Activated naive CD8-positive, alpha-beta T cell treated with anti-CD3 and anti-CD28 coated beads for 36 hours (primary cell): ENCODE measurements at places on chromosomes 2 and 18.

- no peak for DNase-seq
Measured at GRCh38 chr18:26442126-26442525, 106.2 kb downstream of the KCTD1 start.

GRCh38 chr2:240060977-240061591 is 7.8 kb upstream of the OR6B3 start:
- DNase-seq = peak; percentile 23

GRCh38 chr2:107380912-107381311 is 445.8 kb upstream of the RGPD4 start:
- DNase-seq = no peak

GRCh38 chr2:187577310-187577709 is 23.1 kb upstream of the TFPI start:
- DNase-seq = no peak

- no peak for DNase-seq
Measured at GRCh38 chr2:206515580-206515979, 72.2 kb downstream of the ADAM23 start.

DNA sequence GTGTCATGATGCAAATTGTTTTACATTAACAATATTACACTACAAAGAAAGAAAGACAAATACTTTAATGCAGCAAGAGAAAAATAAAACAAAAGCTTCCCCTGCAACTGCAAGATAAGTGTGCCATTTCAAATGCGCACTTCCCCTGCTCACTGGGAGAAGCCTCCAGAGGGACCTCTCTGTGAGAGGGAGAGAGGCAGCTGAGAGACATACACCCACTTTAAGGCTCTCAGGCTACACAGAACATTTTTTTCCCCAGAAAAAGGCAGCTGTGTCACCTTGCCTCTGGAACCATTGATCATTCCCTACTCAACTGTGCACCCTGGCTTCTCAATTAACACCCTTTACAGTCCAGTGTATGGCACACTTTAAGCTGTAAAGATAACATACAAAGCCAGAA is 75.2 kb downstream of the DPP4 start:
- DNase-seq = no peak

- no peak for DNase-seq
Measured at GRCh38 chr2:217412277-217412676, 552.4 kb upstream of the TNP1 start.

DNA sequence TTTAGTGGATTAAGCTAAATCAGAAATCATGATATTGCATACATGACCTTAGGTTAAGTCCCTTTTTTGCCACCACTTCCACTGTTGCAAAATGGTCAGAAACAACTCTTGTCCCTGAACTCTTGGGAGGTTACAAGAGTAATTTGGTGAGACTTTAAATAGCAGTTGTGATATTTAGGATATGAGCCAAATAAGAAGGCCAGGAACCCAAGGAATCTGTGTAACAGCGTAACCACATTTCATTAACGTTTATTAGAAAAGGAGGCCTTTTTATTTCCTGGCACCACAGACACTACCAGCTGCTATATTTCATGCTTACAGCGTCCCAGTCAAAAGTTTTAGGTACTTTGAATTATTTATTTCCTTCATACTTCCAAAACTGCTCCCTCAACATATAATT is 268.0 kb downstream of the GPD2 start:
- no peak for DNase-seq

- no peak for DNase-seq
Measured at GRCh38 chr2:208350610-208351009, 56.0 kb upstream of the PTH2R start.

DNA sequence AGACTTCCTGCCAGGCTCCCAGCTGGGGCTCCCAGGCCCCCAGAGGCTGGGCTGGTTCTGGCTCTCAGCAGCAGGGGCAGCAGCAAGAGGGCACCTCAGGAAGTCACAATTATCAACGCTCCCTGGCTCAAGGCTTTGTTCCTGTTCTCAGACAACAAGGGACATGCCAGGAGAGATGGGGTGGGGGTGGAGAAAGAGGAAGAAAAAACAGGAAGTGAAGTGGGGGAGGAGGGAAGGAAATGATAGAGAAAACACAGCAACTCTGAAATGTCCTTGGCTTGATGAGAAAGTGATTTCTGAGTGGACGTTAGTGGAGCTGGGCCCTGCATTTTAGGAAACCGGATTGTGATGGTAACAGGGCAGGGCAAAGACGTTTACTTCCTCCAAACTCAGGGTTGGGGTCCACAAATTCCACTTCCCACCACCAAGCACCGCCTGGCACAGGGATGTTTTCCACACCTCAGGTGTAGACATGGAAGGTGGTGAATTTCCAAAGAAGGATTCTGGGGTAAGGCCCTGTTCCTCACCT is 40.4 kb downstream of the CYRIA start:
- DNase-seq = no peak

- no peak for DNase-seq
Measured at GRCh38 chr2:26614216-26615138, 26.7 kb downstream of the CIB4 start.

GRCh38 chr2:210839034-210839433 is 282.6 kb downstream of the CPS1 start:
- no peak for DNase-seq

DNA sequence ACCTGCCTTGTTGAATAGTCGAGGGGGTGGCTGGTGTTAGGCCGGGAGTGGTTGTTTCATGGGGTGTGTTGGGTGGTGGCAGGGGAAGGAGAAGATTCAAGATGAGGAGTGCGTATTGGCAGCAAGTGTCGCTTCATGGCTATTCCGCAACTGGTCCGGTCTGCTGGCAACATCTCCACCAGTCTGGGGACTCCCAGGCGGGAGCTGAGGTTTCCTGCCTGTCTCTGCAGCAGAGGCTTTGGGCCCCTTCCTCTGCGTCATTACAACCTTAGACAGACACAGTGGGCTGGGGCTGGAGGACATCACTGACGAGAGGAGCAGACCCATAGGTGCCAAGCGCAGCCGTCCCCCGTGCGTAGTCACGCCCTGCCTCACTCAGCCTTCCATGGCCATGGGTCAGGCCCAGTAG is 64.0 kb upstream of the MCFD2 start:
- peak; percentile 66 for DNase-seq

- no peak for DNase-seq
Measured at GRCh38 chr2:65491381-65491905, 59.0 kb upstream of the SPRED2 start.

- no peak for DNase-seq
Measured at GRCh38 chr2:208491641-208492040, 85.0 kb downstream of the PTH2R start.

GRCh38 chr18:56001576-56001975 is 413.6 kb upstream of the TCF4 start:
- DNase-seq = no peak

- peak; percentile 28 for DNase-seq
Measured at GRCh38 chr18:63299837-63300745, 19.5 kb downstream of the BCL2 start.

DNA sequence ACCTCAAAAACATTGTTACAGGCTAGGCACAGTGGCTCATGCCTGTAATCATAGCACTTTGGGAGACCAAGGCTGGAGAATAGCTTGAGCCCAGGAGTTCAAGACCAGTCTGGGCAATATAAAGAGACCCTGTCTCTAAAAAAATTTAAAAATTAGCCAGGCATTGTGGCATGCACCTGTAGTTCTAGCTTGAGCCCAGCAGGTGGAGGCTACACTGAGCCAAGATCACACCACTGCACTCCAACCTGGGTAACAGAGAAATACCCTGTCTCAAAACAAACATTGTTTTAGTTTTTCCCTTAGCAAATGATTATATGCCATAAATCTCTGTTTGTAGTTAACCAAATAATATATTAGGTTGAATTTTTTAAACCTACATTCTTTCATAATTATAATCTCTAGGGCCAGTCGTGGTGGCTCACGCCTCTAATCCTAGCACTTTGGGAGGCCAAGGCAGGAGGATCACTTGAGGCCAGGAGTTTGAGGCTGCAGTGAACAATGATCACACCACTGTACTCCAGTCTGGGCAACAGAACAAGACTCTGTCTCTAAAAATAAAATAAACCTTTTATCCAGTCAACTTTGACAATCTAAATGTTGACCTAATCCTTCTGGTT is 13.3 kb upstream of the CYP20A1 start:
- peak; percentile 9 for DNase-seq

- DNase-seq = no peak
Measured at GRCh38 chr2:9797681-9798556, 45.4 kb upstream of the TAF1B start.

GRCh38 chr18:9627642-9628041 is 13.3 kb upstream of the PPP4R1 start:
- no peak for DNase-seq

DNA sequence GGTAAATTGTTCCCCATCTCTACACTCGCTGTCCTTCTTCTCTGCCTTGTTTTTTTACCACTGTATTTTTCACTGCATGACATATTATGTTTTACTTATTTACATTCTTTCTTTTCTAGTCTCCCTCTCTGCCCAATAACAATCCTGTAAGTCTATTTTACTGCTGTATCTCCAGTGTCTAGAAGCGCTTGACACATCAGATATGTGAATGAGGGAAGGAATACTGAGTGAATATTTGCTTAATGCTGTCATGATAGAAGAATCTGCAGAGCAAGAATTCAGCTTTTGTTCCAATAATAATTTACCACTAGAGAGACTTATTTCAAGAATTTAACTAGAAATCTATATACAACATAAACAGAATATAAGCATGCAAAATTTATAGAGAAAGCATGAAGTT is 99.5 kb downstream of the GALNT13 start:
- DNase-seq = no peak

DNA sequence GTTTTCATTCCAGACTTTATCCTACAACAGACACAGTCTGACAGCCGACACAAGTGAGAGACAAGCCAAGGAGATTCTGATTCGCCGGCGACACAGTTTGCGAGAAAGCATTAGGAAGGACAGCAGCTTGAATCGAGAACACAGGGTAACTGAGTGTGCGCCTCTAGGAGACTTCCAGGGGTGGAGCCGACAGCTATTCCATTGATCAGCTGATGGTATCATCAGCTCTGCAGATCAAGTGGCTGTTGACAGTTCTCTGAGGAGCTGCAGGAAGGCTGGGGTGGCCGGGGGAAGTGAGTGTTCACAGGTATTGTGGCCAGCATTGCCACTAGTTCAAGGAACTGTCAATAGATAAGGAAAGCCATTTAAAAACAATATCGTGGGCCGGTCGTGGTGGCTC is 57.3 kb upstream of the TMEM182 start:
- DNase-seq = no peak

GRCh38 chr2:239750929-239751678 is 274.0 kb downstream of the NDUFA10 start:
- no peak for DNase-seq

DNA sequence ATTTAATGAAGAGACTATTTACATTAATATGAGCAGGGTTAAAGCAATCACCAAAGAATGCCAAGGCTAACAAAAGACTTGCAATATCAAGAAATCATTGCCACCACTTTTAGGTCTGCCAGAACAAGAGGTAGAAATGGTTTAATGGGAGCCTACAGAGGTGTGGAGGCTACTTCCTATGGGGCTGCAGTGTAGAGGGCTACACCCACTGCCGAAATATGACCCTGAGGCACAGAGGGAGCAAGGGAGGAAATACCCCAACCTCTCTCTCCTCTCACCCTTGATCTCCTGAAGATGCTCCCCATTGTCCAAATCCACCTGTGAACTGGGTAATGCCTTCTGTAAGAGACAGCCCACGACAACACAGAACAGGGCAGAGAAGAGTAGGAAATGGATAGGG is 315.4 kb downstream of the SMAD2 start:
- DNase-seq = no peak

DNA sequence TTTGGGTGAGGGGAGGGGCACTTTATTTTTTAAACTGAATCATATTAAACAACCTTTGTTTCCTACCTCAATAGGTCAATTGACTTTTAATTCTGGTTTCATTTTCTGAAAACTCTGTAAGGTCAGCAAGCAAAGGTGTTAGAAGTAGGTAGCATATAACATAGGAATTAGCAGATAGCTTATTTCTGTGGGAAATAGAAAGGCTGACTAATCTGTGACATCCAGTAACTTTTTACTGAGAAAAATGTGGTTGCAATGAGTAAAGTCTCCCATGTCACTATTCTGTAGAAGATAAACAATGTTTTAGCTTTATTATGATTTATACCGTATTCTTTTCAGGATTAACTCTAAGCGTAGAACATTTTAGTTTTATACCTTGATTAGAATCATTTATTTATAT is 240.4 kb downstream of the PLCL1 start:
- DNase-seq = no peak

GRCh38 chr2:12060886-12061285 is 314.5 kb downstream of the LPIN1 start:
- no peak for DNase-seq

- peak; percentile 57 for DNase-seq
Measured at GRCh38 chr2:174492963-174493431, 6.2 kb upstream of the GPR155 start.

GRCh38 chr2:197875763-197876162 is 71.4 kb downstream of the PLCL1 start:
- DNase-seq = no peak

- no peak for DNase-seq
Measured at GRCh38 chr2:98907385-98907784, 28.6 kb downstream of the CRACDL start.

GRCh38 chr2:43388371-43388770 is 162.0 kb upstream of the ZFP36L2 start:
- DNase-seq = no peak

GRCh38 chr2:128319631-128320191 is 1.0 kb upstream of the HS6ST1 start:
- DNase-seq = no peak

GRCh38 chr2:85758361-85759256 is 4.8 kb downstream of the ATOH8 start:
- no peak for DNase-seq

DNA sequence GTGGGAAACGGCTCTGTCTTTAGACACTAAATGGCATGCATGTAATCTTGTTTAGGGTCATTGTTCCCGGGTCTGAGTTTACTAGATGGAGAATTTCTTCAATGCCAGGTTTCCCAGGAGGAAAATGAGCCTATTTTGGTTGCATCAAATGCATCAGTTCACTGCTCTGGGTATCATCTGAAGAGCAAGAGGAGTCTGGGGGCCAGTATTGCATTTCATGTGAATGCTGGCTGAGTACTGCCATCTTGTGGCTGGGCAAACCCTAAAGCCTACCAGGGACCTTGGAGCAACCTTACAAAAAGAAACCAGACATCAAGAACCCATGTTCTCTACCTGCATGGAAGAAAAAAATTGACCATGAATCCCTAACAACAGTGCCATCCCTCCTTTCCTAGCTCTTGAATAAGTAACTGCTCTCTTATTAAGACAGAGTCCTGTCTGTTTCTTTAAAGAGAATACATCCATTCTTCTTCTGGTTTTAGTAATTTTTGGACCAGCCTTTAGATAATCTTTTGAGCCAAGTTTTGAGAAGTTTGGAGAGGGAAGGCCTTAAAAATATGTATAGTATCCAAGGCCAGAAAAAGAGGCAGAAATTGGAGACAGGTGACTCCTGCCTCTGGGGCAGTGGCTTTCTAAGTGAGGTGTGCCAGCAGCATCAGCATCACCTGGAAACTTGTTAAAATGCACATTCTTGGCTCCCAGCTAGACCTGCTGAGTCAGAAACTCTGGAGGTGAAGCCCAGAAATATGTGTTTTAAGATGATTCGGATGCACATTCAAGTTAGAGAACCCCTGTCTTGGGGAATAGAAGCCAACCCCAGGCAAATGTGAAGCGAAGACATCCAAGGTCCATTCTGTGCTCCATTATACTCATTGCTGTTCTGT is 261.0 kb upstream of the CXCR4 start:
- DNase-seq = peak; percentile 71
